ENCODE measurements at places on chromosomes 16 and 17. TPM values are rescaled to one million over a fixed set of nuclear protein-coding genes. Genes with fewer than 3 reads are reported as not detected.

Gene NPW
- total RNA-seq = not detected

Gene DBNDD1
- 2.7 TPM for total RNA-seq

Gene EPX
- total RNA-seq = not detected

Gene SLC25A39
- total RNA-seq = 69.5 TPM

Gene ZP2
- not detected for total RNA-seq

Gene FNDC8
- total RNA-seq = not detected

Gene SPATA20
- 81.2 TPM for total RNA-seq

Gene ADAM11
- total RNA-seq = 1.9 TPM

Gene CEP112
- total RNA-seq = 9.7 TPM

Measured in ovary (tissue), 10 donors.